ENCODE measurements at places on chromosomes 3 and 15. TPM values are rescaled to one million over a fixed set of nuclear protein-coding genes. Genes with fewer than 3 reads are reported as not detected.
A peak's percentile ranks its signal among the peaks of the same experiment; 100 is the strongest.

Gene PROS1
- total RNA-seq, result 0.94 TPM

GRCh38 chr15:27937851-27938250 is 161.3 kb downstream of the OCA2 start:
- H3K4me1 ChIP-seq, result no peaks in the 10 kb centered on the region
- DNase-seq, result no peak
- no peak overlapping the region for H3K4me3 ChIP-seq

Gene CNTN3
- not detected for total RNA-seq

DNA sequence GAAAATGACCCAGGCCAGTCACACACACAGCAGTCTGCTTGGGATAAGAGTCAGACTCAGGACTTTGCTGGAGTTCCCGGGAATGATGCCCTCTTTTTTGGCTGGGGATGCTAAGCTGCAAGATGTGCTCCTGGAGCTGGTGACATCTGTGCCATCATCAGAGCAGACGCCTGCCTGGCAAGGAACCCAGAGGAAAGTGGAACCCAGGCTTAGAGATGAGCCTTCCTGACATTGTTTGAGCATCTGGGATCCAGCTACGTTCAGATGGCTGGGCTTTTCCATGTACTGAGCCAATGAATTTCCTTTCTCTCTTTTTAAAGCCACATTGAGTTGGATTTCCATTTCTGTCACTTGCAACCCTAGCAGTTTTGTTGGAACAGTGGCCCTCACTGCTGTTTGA is 53.3 kb downstream of the EBLN2 start:
- no peaks in the 10 kb centered on the region for H3K36me3 ChIP-seq
- H3K4me3 ChIP-seq, result no peak overlapping the region
- no peak overlapping the region for H3K27ac ChIP-seq
- H3K4me1 ChIP-seq, result no peaks in the 10 kb centered on the region
- H3K27me3 ChIP-seq, result peaks cover 13% of the 10 kb centered on the region
- no peak for DNase-seq

GRCh38 chr15:94963953-94964352 is 732.6 kb downstream of the MCTP2 start:
- H3K36me3 ChIP-seq, result no peaks in the 10 kb centered on the region
- H3K4me3 ChIP-seq, result no peak overlapping the region
- no peak for DNase-seq
- no peak overlapping the region for H3K27ac ChIP-seq
- H3K4me1 ChIP-seq, result no peaks in the 10 kb centered on the region

DNA sequence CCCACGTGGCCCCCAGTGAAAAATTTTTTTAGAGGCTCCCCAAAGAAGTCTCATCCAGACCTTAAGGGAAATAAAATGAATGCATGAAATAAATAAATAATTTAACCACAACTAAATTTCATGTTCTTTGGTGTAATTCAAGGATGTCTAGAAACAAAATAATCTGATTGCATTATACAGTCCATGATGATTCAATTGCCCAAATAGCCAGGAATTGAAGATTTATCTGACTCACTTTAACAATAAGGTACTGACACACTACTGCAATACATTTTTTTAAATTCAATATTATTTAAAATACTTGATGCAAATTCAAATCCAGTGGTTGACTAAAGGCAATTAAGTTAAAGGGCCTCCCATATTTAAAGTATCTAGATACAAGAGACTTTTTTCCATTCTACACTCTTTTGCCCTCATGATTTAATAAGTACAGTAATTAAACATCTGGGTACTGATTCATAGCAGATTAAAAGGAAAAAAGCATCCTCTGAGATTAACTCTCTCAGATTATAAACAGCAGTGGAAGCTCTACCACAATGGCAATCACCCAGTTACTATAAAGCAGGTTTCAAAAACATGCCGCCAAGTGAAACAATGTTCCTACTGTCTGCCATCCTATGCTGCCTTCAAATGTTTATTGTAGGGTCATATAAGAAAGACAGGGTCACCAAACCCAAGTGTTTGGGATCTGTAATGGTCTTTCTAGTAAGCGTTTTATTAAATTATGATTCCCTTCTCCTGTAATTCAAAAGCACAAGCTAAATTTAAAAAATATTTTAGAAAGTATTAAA is 9.9 kb downstream of the UQCC5 start:
- H3K36me3 ChIP-seq, result peaks cover 13% of the 10 kb centered on the region

Gene SCAANT1
- not detected for total RNA-seq

DNA sequence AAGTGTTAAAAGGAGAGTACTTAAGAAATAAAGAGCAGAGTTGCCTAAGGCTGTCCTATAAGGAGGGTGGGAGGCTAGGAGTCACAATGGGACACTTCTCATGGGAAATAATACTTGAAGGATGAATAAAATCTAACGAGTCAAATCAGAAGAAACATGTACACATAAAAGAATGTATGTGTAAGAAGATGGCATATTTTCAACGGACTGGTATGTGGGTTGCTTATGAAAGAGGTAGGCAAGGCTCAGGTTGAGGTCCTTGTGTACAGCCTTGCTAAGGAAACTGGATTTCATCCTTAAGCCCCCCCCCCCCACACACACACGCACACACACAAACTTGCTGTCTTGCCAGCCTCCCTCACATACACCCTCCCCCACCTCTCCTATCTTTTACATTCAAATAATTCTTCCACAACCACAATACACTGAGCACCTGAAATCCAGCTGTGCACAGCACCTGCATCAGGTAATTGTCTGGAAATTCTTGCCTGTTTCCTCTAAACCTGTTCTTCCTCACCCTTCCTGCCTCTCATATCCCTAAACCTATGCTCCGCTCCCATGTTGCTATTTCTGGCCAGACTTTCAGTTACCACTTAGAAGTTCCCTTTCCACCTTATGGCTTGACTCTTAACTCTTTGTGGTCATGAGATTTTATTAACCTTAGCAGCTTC is 79.2 kb downstream of the FMN1 start:
- H3K27ac ChIP-seq, result no peak overlapping the region
- H3K36me3 ChIP-seq, result no peaks in the 10 kb centered on the region
- no peaks in the 10 kb centered on the region for H3K4me1 ChIP-seq
- H3K4me3 ChIP-seq, result no peak overlapping the region
- no peaks in the 10 kb centered on the region for H3K27me3 ChIP-seq
- DNase-seq, result no peak

DNA sequence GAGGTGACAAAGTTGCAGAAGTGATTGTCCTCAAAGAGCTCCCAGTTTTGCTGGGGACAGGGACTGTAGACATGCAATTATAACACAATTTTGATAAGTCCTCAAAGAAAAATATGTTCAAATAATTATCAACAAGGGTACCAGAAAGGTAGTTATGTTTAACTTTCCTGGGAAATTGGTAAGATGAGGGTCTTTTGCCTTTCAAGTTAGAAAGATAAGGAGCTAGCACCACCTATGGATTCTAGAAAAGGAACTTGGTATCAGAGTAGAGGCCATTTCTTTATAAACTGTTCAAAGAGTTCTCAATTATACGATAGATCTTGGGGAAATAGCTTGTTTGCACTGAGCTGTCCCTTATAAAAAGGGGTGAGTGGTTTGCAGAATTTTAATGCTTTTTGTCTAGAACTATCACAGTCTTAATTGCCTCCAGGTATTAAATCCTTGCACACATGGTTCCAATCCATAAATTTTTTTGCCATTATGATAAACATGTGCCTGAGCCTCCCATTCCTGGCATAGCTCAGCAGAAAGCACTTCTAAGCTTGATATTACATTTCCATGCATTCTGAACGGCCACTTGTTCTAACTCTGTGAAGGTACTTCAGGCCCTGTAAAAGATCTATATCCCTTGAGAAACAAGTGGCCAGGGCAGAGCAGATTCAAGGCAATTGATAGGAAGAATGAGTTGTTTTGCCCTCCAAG is 247.5 kb upstream of the LRIG1 start:
- no peak overlapping the region for H3K27ac ChIP-seq
- H3K36me3 ChIP-seq, result no peaks in the 10 kb centered on the region
- H3K27me3 ChIP-seq, result no peaks in the 10 kb centered on the region
- H3K4me3 ChIP-seq, result no peak overlapping the region

GRCh38 chr3:53675022-53675697 is 171.1 kb downstream of the CHDH start:
- no peaks in the 10 kb centered on the region for H3K36me3 ChIP-seq
- H3K27ac ChIP-seq, result no peak overlapping the region
- no peak for DNase-seq

DNA sequence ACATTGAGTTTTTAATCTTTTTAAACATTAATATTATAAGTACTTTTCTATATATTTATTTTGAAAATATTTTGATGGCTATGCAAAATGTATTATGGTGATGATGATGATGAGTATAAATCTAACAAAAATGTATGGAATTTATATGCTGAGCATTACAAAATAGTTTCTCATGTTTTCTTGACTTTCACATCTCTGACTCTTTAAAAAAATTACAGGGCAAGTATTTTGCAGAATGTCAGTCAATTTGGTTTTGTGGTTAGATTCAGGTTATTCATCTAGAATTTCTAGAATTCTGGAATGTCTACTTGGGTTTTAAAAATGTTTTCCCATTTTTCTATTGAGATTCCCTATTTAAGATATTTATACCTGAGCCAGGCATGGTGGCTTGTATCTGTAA is 41.7 kb upstream of the ANP32A start:
- peaks cover 3% of the 10 kb centered on the region for H3K36me3 ChIP-seq
- DNase-seq, result no peak
- H3K27ac ChIP-seq, result no peak overlapping the region
- H3K4me3 ChIP-seq, result no peak overlapping the region

GRCh38 chr3:46921041-46921440 is 43.5 kb downstream of the PTH1R start:
- no peaks in the 10 kb centered on the region for H3K27me3 ChIP-seq
- H3K4me1 ChIP-seq, result no peaks in the 10 kb centered on the region
- no peak overlapping the region for H3K27ac ChIP-seq
- peaks cover 37% of the 10 kb centered on the region for H3K36me3 ChIP-seq

GRCh38 chr15:89361451-89362202 is 27.0 kb upstream of the POLG start:
- peak; percentile 68 for DNase-seq
- peaks cover 84% of the 10 kb centered on the region for H3K27me3 ChIP-seq

DNA sequence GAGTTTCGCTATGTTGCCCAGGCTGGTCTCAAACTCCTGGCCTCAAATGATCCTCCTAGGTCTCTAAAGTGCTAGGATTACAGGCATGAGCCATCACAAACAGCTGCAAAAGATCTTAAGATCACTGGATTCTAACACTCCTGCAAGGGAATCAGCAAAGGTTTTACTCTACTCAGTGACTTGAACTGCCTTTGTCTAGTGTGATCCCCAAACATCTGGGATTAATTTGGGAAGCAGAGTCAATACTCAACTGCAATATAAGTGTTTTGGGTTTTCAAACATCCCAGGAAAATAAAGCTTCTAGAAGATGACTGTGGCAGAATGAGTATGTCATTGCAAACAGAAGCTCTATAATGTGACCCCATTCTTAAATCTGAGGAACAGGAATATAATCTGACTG is 7.2 kb downstream of the SPG21 start:
- no peaks in the 10 kb centered on the region for H3K27me3 ChIP-seq
- peaks cover 30% of the 10 kb centered on the region for H3K36me3 ChIP-seq
- no peak overlapping the region for H3K4me3 ChIP-seq
- peaks cover 24% of the 10 kb centered on the region for H3K4me1 ChIP-seq

DNA sequence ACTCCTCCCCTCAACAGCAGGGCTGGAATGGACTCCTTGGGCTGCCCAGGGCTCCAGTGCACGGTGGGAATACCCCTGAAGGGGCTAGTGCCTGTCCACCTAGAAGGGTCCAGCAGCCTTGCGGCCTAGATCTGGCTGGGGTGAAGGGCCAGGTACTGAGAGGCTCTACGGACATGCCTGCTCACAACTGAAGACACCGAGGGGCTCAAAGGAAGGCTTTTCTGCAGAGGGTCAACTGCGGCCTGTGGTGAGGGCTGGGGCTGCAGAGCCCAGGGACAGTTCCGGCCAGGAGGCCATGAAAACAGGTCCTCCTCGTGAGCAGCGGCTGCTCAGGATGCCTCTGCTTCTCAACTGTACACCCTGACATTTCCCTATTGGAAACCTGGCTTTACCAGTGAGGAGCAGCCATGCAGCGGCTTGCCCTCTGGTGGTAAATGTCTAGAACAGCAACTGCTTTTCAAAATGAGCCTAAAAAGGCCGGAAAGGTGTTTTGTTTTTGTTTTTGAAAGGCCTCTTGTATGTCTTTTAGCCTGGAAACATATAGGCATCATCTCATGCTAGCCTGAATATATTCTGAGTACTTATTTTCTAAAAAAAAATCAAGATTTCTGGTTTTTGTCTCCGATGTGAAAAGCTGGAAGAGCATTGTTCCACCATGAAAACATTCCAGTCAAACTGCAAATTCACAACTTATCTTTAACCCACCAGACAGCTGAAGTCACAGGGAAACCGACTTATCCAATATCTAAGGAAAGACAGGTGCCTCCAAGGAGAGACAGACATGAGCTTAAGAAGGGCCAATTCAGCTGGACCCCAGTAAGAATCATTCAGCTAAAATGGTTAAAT is 163.4 kb downstream of the KLF13 start:
- H3K36me3 ChIP-seq, result peaks cover 7% of the 10 kb centered on the region
- no peaks in the 10 kb centered on the region for H3K27me3 ChIP-seq
- H3K27ac ChIP-seq, result no peak overlapping the region
- peaks cover 19% of the 10 kb centered on the region for H3K4me1 ChIP-seq

Gene CKMT1B
- 0.29 TPM for total RNA-seq

DNA sequence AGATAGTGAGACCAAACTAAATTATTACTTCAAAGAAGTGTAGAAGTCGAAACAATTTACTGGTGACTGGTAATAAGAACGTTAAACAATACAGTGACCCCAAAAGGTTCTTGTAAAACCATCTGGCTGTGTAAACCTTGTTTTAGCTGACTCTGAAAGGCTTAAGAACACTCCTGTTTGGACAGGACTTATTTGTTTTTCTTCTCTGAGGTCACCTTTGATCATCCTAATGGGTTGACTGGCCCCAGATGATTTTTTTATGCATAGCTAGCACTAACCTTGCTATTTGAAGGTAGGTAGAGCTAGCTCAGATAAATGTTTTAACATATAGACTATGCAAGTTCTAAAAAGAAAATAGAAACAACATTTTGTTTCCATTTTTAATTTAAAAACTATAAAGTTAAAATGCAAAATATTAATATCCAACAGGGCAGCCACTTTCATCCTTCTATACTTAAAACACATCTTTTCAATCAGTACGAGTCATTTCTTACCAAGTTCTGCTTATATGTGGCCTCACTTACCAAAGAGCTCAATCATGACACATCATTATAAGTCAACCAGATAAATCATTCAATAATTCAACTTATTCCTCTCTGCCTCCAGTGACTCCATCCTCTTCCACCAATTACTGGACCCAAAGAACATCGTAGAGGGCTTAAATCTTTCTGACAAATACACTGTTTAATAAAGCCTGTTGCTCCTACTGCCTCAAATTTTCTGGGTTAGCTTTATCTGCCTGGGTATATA is 158.8 kb downstream of the SSR3 start:
- DNase-seq, result no peak
- no peaks in the 10 kb centered on the region for H3K4me1 ChIP-seq
- H3K36me3 ChIP-seq, result no peaks in the 10 kb centered on the region
- no peaks in the 10 kb centered on the region for H3K27me3 ChIP-seq

GRCh38 chr3:194638991-194639605 is 5.9 kb upstream of the TMEM44 start:
- no peak for DNase-seq
- no peak overlapping the region for H3K4me3 ChIP-seq
- H3K4me1 ChIP-seq, result peaks cover 2% of the 10 kb centered on the region
- H3K27me3 ChIP-seq, result no peaks in the 10 kb centered on the region
- H3K27ac ChIP-seq, result no peak overlapping the region
- peaks cover 23% of the 10 kb centered on the region for H3K36me3 ChIP-seq

- H3K27me3 ChIP-seq, result no peaks in the 10 kb centered on the region
- no peak for DNase-seq
- no peaks in the 10 kb centered on the region for H3K4me1 ChIP-seq
These were observed 194.8 kb downstream of the SSR3 start for GRCh38 chr3:156360083-156360482.

- no peaks in the 10 kb centered on the region for H3K36me3 ChIP-seq
- peaks cover 15% of the 10 kb centered on the region for H3K4me1 ChIP-seq
- no peak overlapping the region for H3K4me3 ChIP-seq
These were observed 51.0 kb downstream of the NR1D2 start for GRCh38 chr3:23996095-23996524.
